ENCODE measurements at places on chromosomes 16 and 17. TPM values are rescaled to one million over a fixed set of nuclear protein-coding genes. Genes with fewer than 3 reads are reported as not detected.

The WFIKKN2 gene
- not detected for polyA plus RNA-seq

- DNase-seq: no peak
Observed at GRCh38 chr16:9016824-9017223, 53.1 kb upstream of the USP7 start.

The ZNF48 gene
- 4.7 TPM for polyA plus RNA-seq

The MYL11 gene
- polyA plus RNA-seq: 0.29 TPM

DNA sequence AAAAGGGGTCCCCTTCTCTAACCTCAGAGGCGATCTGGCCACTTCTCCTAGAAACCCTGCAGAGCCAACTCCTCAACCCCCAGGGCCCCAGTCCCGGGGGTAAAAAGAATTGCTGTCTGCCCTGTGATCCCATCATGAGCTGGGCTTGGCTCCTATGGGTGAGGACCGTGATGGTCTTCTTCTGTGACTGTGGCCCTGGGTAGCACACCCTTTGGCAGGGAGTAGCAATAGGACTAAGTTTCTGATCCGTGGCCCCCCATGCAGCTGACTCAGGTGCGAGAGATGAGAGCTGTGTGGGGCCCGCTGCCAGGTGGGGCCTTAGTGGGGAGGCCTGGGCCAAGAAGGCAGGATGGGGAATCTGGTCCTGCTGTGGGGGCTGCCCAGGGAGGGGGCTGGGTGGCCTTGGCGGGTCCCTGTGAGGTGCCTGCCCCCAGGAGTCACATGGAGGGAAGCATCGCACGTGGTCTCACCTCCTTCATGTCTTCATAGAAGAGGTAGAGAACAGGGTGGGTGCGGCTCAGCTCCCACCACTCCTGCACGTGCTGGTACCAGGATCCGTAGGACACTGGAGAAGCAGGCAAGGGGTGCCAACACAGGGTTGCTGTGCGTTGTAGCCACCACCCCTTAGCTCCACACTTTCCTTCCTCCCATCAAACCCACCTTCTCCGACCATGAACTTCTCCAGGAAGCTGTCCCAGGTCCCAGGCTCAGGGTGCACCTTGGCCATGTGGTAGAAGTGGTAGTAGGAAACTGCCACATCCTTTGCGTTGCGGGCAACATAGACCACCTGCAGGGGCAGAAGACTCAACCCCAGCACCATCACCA, 3.3 kb downstream of the SULT1A1 start:
- DNase-seq: no peak

DNA sequence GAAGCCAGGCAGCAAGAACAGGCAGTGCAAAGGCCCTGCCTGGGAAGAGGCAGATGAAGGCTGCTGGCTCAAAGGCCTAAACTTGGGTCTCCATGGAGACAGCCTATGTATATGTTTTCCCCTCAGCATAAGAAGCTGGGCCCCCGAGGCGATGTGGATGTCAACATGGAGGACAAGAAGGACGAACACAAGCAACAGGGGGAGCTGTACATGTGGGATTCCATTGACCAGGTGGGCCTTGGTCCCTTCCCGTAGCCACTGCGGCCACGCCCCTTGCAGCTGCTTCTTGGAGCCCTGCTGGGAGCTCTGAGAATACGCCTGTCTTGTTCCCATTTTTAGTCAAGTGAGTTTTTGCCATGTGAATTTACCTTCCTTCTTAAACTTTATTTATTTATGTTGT, 106.0 kb downstream of the SDR42E1 start:
- DNase-seq: no peak

- DNase-seq: no peak
Observed at GRCh38 chr16:54216268-54216667, 70.3 kb downstream of the IRX3 start.

DNA sequence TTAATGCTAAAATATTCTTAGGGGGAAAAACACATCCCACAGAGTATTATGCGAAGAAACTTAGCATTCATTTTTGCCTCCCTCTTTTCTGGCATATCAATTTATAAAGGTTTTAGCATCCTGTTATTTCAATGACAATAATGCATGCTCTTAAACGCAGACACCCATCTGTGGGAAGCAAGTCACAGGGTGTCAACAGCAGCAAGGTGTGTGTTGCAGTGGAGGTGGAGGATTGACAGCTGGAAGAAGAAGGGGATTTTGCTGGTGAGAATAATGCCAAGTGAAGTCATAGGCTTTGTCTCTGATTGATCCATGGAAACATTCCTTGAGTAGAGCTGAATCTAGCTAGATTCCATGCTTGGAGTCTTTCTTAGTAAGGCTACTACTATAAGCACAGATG, 498.1 kb downstream of the NPIPA7 start:
- DNase-seq: no peak

The DRC3 gene
- 0.67 TPM for polyA plus RNA-seq

DNA sequence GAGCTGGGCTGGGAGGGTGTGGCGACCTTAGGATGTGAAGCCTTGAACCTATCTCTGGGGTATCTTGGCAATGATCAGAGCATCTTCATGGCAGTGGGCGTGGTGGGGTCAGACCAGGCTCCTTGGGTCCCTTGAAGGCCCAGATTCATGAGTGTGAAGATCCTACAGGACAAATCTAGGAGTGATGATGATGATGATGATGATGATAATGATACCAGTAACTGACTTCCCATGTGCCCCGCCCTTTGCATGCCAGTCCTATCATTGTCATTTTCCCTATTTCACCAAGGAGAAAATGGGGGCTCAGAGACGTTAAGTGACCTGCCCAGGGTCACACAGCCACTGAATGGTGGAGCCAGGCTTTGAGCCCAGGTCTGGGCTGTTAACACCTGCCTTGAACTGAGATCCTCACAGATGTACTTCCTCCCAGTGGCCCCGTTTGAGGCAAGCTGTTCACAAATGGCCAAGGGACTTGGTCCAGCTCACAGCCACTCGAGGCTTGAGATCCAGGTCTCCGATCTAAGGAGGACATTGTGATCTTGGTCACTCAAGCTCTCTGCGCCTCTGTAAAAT, 13.4 kb downstream of the SLC12A3 start:
- no peak for DNase-seq

DNA sequence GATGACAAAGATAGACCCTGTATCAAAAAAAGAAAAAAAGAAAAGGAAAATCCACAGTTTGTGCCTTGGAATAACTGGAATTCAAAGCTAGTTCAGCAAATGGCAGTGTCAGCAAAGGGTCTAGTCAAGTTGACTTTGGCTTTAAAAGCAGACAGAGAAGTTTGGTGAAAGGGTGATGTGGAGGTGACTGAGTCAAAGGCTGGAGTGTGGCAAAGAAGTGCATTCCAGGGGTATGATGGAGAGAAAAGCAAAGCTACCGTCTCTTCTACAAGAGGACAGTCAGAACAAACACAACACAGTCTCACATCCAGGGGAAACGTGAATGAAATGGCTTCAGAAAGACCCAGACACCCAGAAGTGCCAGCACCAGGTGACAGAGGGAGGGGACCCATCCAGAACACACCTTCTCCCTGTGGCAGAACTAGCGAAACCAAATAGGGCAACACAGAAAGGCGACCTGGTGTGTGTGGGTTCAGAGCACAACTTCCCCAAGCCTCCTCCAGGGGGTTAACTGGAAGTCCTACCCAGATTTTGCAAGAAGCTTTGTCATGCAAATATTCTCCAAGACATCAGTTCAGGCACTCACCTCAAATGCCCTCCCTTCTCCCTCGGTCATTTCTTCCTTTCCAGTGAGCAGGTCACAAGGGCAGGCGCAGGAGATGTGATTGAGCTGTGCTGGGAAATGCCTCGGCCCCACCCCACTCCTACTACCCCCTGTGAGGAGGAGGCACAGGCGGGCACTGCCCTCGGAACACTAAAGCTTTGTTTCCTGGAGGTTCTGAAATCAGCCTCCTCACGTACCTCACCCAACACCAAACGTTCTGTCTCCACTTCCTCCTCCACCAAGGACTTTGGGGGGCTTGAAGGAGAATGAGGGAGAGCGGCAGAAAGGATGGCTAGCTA, 481.9 kb downstream of the SOX9 start:
- peak; percentile 87 for DNase-seq

DNA sequence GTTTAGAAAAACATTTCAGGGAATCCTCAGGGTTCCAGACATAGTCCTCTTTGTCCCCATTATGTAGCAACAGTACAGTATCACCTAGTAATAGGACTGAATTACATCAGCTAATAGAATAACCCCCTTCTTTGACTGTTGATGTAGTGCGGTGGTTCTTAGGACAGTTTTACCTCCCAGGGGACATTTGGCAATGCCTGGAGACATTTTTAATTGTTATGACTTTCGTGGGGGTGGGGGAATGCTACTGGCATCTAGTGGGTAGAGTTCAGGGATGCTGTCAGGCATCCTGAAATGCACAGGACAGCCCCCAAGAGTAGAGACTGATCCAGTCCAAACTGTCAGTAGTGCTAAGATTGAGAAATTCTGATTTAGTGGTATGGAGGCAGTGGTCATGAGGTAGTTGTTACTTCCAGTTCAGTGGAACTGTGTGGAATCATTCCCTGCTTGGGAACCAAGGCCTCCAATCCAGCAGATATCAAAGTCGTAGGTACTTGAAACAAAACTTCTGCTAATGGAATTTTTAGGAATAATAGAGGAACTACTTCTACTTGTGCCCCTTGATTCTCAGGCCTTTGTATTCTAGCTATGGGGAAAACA, 20.3 kb downstream of the NF1 start:
- no peak for DNase-seq

The MMP28 gene
- polyA plus RNA-seq: 51.7 TPM

The HS3ST4 gene
- not detected for polyA plus RNA-seq

The SPNS3 gene
- polyA plus RNA-seq: not detected

DNA sequence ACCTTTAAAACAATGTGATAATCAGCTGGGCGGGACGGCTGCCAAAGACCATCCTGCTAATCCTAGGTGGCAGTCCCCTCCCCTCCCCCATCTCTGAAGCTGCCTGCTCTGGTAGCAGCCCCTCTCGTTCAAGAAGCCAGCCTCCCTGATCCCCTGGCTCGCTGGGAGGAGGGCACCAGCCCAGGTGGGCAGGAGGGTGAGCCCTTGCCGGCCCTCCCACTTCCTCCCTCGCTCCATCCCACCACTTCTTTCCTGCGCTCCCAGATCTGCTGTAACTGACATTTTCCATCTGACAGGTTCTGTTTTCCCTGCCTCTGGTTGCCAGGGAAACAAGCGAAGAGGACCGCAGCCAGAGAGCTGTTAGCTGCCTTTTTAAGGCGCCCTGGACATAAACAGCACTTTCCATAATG, 155.7 kb upstream of the TNRC6C start:
- DNase-seq: no peak

The CACNB1 gene
- 6.9 TPM for polyA plus RNA-seq

All from mammary epithelial cell (primary cell).